Left lobe of liver (tissue), 2 donors: ENCODE measurements at places on chromosomes 4 and X.

GRCh38 chrX:20116577-20117240, at the start of gene MAP7D2:
Gene MAP7D2 (minus strand): TSS chrX:20116907. CDS start chrX:20116879, 28 bp downstream.
- DNase-seq = no peak

DNA sequence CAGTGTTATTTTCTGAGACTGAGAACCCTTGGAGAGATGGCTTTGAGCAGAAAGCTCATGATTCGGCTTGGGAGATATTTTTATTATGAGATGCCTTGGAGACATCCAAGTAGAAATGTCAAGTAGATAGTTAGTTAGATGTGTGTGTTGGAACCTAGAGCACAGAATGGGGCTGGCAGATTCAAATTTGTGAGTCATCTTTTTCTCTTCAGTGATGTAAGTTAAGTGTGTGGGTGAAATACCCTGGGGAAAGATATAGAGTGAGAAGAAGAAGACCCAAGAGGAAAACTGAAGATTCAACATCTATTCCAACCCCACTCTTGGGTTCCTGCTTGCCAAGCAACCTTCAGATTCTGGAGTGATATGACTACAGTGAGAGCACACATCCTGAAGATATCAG, 580.8 kb upstream of the AMOT start:
- no peak for DNase-seq

- no peak for DNase-seq
These were observed 70.6 kb downstream of the PKD2 start for GRCh38 chr4:88077911-88078524.

GRCh38 chr4:16294455-16294854, 68.2 kb upstream of the TAPT1 start:
- no peak for DNase-seq

GRCh38 chrX:154599531-154599930, 14.6 kb downstream of the CTAG1A start:
- peak; percentile 4 for DNase-seq

DNA sequence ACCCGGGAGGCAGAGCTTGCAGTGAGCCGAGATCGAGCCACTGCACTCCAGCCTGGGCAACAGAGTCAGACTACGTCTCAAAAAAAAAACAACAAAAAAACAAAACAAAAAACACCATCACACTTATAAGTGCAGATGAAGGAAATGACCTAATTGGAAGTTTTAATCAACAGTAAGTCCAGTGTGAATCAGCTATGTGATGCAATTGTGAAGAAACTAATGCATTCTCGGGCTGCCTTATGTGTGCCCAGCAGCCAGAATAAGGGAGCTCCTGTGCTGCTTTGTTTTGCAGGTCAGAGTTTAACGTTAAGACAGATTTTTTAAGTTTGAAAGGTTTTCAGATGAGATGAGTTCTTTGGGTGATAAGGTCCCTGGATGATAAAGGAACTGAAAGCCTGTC, 10.8 kb downstream of the DAPP1 start:
- DNase-seq = no peak

- no peak for DNase-seq
These were observed 11.3 kb upstream of the RBMXL3 start for GRCh38 chrX:115177932-115178331.
